Activated T-helper 2 cell treated with anti-CD3 and anti-CD28 coated beads, Interferon-gamma antibody, Interleukin-2, Interleukin-4, amounts not matched to agents 10 μg/mL and 5 μg/mL and 100 μg/mL, durations not matched to agents 14 hours and 24 hours and 36 hours (primary cell): ENCODE measurements at places on chromosomes 7 and 10. TPM values are rescaled to one million over a fixed set of nuclear protein-coding genes. Genes with fewer than 3 reads are reported as not detected.

Gene CRYGN
- total RNA-seq, result not detected in 2 replicates

Gene LRRC18
- not detected in 2 replicates for total RNA-seq

Gene NAT16
- not detected in 2 replicates for total RNA-seq

DNA sequence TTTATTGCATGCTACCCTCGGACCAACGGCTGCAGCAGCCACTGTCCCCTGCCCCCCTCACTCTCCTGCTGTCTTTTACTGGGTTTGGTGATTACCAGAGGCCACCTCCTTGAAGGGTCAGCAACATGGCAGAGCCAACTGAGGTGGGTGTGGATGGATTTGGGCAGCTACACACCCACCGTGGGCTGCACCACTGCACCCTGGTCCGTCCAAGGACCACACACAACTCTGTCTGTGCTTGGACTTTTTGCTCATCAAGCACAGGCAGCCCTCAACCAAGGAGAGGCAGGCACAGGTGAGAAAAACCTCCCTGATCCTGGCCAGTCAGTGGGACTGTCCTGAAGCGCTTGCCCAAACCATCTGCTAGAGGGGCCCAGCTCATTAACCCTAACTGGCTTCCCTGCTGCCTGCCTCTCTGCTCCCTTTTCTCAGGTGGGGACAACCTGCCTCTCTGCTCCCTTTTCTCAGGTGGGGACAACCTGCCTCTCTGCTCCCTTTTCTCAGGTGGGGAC lies 239.5 kb upstream of the PITRM1 start:
- H3K36me3 ChIP-seq, result no peaks in the 10 kb centered on the region
- H3K27ac ChIP-seq, result no peak overlapping the region
- H3K27me3 ChIP-seq, result peaks cover 5% of the 10 kb centered on the region
- DNase-seq, result no peak

DNA sequence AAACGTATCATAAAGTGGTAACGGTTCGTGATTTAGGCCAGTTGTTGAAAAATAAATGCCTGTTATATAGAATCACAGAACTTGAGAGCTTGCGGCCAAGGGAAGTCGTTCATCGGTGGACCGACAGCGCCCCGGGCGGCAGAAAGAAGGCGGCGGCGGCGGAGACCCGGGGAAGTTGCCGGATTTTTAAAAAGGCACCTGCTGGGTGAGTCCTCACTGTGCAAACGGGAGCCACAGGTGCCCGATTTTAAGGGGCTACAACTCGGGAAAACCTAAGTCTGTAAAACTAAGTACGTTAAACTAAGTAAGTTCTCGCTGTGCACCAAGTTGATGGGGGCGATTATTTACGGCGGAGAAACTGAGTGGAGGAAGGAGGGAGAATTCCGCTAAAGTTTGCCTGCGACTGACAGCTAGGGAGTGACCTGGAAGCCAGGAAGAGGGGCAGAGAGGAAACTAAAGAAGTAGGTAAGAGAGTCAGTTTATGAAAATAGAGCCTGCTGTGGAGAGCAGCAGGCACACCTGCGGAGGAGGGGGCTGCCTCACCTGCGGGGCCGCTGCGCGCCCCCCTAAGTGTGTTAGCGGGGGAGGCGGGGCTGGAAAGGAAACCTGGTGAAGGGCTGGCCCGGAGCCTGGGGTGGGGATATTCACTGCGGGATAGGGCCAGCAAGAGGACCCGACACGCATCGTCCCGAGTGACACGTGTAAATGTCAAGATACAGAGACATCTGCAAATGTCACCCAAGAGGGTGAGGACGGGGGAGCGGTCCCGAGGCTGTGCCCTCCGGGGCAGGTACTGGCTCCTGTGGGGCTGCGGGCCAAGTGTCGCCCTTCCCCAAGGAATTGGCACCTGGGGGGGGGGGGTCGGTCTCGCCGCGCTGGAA lies 996 bp downstream of the ADAM12 start:
- peak overlapping the region; percentile 37 for H3K4me3 ChIP-seq
- H3K27ac ChIP-seq, result no peak overlapping the region
- DNase-seq, result no peak
- peaks cover 24% of the 10 kb centered on the region for H3K27me3 ChIP-seq
- peaks cover 3% of the 10 kb centered on the region for H3K36me3 ChIP-seq
- H3K4me1 ChIP-seq, result peaks cover 5% of the 10 kb centered on the region

DNA sequence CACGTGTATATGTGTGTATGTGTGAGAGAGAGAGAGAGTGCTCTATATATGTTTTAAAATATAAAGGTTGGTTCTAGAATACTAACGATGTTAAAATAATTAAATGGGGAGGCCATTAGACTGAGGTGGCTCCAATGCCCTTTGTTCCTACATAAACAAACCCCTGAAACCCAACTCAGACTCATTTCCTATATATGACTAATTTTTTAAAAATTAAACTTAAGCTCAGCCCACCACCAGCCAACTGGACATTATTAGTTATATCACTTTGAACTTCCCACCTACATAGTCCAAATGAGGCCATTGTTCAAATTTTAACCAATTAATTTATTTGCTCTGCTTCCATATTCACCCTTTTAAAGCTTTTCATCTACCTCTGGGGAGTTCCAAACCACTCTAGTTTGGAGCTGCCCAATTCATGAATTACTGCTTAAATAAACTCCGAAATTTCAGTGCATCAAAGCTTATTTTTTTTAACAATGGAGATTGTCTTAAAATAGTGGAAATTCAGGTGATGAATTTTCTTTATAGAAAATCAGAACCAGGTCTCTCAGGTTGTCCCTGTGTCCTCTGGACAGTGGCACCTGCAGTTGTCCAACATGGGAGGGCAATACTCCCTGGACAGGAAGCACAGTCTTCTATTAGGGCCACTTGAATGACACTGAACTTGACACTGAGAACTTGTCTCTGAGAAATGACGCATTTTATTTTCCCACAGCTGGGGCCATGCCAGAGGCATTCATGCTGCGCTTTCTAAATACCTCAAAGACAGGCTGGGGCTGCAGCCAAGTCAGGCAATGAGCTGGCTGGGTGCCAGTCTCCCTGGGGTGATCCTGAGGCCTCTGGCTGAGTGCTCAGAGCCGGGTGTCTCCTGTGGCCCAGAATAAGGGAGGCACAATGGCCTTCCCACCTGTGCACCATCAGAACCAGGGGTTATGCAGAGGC lies 109.5 kb upstream of the TMEM72 start:
- no peak overlapping the region for H3K4me3 ChIP-seq
- H3K36me3 ChIP-seq, result no peaks in the 10 kb centered on the region
- H3K4me1 ChIP-seq, result no peaks in the 10 kb centered on the region
- no peak for DNase-seq
- H3K27ac ChIP-seq, result no peak overlapping the region

GRCh38 chr10:113241599-113242360 lies 291.7 kb downstream of the TCF7L2 start:
- H3K4me3 ChIP-seq, result no peak overlapping the region
- DNase-seq, result no peak
- no peaks in the 10 kb centered on the region for H3K4me1 ChIP-seq
- no peaks in the 10 kb centered on the region for H3K36me3 ChIP-seq
- H3K27me3 ChIP-seq, result peaks cover 9% of the 10 kb centered on the region

- peaks cover 6% of the 10 kb centered on the region for H3K4me1 ChIP-seq
- DNase-seq, result peak; percentile 66
Observed at GRCh38 chr10:101141616-101142532, 10.8 kb downstream of the TLX1 start.

DNA sequence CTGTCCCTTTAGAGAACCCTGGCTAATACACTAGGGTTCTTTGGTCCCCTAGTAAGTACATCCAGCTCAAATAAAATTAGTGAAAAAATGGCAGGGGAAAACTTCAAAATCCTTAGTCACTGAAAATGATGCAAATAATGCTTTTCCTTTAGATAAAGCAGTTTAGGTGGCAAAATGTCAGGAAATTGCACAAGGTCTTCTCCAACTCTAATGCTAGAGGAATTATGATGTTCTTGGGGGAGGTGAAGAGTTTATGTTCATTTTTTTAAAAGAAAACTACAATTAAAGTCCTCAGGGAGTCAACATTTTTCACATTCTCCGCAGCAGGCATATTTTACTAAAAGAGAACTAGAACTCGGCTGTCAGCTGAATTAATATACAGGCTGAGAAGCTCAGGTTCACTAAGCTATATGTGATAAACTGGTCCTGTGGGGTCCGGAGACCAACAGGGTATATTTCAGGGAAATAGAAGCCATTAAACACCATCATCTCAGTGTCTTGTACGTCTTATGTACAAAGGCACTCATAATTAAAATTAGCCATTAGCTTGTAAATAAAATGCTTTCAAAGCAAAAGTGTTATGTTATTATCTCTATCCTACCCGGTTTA lies 1164.7 kb upstream of the AUTS2 start:
- no peak for DNase-seq
- no peak overlapping the region for H3K4me3 ChIP-seq
- peaks cover 3% of the 10 kb centered on the region for H3K36me3 ChIP-seq
- H3K27me3 ChIP-seq, result no peaks in the 10 kb centered on the region
- no peaks in the 10 kb centered on the region for H3K4me1 ChIP-seq
- no peak overlapping the region for H3K27ac ChIP-seq

DNA sequence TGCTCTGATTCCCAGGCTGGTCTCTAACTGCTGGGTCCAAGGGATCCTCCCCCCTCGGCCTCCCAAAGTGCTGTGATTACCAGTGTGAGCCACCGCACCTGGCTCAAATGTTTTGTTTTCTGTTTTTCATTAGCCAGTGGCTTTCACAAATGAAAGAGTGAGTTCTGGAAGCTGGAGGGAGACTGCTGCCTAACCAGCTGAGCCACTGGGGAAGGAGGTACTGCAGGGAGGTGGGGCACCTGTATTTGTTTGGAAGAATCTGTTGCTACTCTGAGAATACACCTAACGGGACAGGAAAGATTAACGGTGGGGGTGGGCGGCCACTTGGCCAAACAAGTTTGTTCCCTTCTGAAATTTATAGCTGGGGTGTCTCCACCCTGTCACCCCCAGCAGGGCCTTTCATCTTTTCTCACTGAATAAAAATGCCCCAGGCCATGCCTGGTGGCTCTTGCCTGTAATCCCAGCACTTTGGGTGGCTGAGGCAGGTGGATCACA lies 4.7 kb downstream of the STOX1 start:
- DNase-seq, result no peak
- no peaks in the 10 kb centered on the region for H3K4me1 ChIP-seq
- no peak overlapping the region for H3K27ac ChIP-seq
- H3K36me3 ChIP-seq, result no peaks in the 10 kb centered on the region
- H3K27me3 ChIP-seq, result peaks cover 21% of the 10 kb centered on the region

DNA sequence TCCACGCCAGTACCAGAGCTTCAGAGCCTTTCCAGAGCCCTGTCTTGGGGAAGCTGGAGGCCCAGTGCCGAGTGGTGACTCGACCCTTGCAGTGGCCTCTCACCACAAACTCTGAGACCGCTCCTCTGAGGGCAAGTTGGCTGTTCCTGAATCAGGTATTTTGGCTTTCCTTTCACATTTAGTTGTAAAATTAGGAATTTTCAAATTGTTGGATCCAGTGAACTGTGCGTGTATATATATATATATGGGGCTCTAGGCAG lies 128.7 kb upstream of the UNC5B start:
- H3K27ac ChIP-seq, result no peak overlapping the region
- H3K4me1 ChIP-seq, result no peaks in the 10 kb centered on the region
- H3K4me3 ChIP-seq, result no peak overlapping the region
- H3K27me3 ChIP-seq, result no peaks in the 10 kb centered on the region
- no peak for DNase-seq

- no peak overlapping the region for H3K27ac ChIP-seq
- H3K36me3 ChIP-seq, result no peaks in the 10 kb centered on the region
- no peak for DNase-seq
- H3K27me3 ChIP-seq, result no peaks in the 10 kb centered on the region
Observed at GRCh38 chr7:153567426-153567825, 484.8 kb upstream of the DPP6 start.

- no peak overlapping the region for H3K27ac ChIP-seq
- no peaks in the 10 kb centered on the region for H3K4me1 ChIP-seq
- peaks cover 38% of the 10 kb centered on the region for H3K27me3 ChIP-seq
- H3K4me3 ChIP-seq, result no peak overlapping the region
Observed at GRCh38 chr10:101329341-101330032, 24.5 kb upstream of the BTRC start.

DNA sequence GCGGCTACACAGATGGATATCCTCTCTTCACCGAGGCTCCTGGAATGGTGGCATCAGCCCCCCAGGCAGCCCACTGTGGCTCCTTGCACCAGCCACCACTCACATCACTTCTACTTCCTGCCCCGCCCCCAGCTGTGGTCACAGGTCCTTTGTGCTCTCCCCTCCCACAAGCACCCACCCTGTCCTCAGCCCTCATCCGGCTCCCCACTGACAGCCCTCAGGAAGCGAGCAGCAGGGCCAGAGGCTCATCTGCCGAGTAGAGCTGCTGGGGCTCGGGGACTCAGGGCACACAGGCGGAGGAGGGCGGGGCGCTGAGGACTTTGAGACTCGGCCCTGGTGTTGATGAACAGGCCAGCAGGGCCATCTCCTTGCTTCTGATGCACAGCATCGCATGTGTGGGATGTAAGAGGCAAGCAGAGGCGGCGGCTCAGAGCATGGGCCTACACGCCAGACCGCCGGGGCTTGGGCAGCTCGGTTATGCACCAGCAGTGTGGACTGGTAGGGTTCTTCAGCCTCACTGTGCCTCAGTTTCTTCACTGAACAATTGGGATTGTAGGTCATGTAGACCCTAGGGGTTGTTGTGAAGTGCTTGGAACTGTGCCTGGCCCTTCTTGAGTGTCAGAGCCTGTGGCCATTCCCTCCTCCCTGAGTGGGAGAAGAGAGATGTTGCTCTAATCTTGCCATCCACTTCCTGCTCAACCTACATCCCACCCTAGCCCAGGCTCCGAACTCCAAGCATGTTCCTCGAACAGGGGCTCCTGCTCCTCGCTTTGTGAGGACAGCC lies at the start of gene PRF1:
PRF1 (minus strand) TSS at position 77 of the 784 bp plus-strand sequence. CDS start 1,839 bp downstream, outside the sequence.
- peaks cover 18% of the 10 kb centered on the region for H3K36me3 ChIP-seq
- H3K4me3 ChIP-seq, result peak within 1 kb of the TSS; percentile 93
- peaks cover 18% of the 10 kb centered on the region for H3K4me1 ChIP-seq
- peak; percentile 71 for DNase-seq
- H3K27me3 ChIP-seq, result no peaks in the 10 kb centered on the region

- H3K27ac ChIP-seq, result no peak overlapping the region
- H3K4me1 ChIP-seq, result no peaks in the 10 kb centered on the region
- H3K27me3 ChIP-seq, result no peaks in the 10 kb centered on the region
- H3K4me3 ChIP-seq, result no peak overlapping the region
- no peak for DNase-seq
Observed at GRCh38 chr7:118496138-118496644, 271.7 kb downstream of the ANKRD7 start.

DNA sequence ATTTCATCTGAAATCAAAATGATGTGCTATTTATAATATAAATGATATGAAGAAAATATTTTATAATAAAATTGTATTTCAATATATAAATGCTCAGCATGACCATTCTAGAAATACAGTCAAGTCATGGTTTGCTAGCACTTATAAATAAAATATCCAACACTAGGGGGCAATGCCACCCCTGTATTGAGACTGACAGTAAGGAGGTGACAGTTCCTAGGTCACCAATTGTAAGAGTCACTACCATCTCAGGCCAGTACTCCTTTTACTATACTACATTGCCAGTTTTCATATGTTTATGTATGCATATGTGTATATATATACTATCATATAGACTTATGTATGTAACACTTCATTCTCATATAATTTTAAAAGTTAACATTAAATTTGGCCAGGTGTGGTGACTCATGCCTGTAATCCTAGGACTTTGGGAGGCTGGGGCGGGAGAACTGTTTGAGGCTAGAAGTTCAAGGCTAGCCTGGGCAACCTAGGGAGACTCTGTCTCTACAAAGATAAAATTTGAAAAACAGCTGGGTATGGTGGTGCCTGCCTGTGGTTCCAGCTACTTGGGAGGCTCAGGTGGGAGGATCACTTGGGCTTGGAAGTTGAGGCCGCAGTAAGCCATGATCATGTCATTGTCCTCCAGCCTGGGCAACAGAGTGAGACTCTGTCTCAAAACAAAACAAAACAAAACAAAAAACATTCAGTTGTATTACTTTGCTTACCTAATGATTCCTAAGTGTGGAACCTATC lies 2.4 kb upstream of the CNOT4 start:
- peaks cover 7% of the 10 kb centered on the region for H3K4me1 ChIP-seq
- H3K36me3 ChIP-seq, result no peaks in the 10 kb centered on the region
- no peak for DNase-seq
- no peak overlapping the region for H3K27ac ChIP-seq
- no peak overlapping the region for H3K4me3 ChIP-seq
- H3K27me3 ChIP-seq, result no peaks in the 10 kb centered on the region
